Activated CD4-positive, alpha-beta T cell treated with anti-CD3 and anti-CD28 coated beads, Interleukin-2, Interleukin-4, amounts not matched to agents 100 ng/mL and 50 ng/mL, durations not matched to agents 16 hours and 8 hours (primary cell): ENCODE measurements at places on chromosomes 12 and 14.
A peak's percentile ranks its signal among the peaks of the same experiment; 100 is the strongest.

GRCh38 chr14:106842687-106843086, 1316.3 kb downstream of the TMEM121 start:
- no peak for DNase-seq

- DNase-seq: no peak
Observed at GRCh38 chr12:75196865-75197264, 12.8 kb downstream of the KCNC2 start.

- no peak for DNase-seq
Observed at GRCh38 chr14:22796087-22796707, 19.0 kb downstream of the SLC7A7 start.

DNA sequence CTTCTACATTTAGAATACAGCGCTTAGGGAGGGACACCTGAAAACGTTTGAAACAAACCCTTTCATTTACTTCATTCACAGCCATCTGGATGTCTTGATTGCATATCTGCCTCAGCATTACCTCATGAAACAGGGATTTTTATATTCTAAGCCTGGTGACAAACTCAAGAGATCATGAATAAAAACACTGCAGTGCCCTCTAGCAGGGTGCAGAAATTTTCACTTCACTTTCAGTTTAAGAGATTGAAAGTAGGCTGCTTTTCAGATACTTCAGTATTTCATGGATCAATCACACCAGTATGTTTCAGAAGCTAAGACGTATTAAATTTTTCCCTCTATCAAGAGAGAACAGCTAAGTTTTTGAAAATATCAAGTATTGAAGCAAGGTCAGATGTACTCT, 467.8 kb downstream of the MDGA2 start:
- no peak for DNase-seq

GRCh38 chr12:62288328-62288727, 28.1 kb downstream of the USP15 start:
- DNase-seq: no peak

- DNase-seq: no peak
Observed at GRCh38 chr12:8014836-8015235, 17.7 kb upstream of the FOXJ2 start.

GRCh38 chr12:85448548-85449139, 168.6 kb downstream of the ALX1 start:
- DNase-seq: no peak

- DNase-seq: no peak
Observed at GRCh38 chr14:56005191-56006053, 112.8 kb upstream of the PELI2 start.

DNA sequence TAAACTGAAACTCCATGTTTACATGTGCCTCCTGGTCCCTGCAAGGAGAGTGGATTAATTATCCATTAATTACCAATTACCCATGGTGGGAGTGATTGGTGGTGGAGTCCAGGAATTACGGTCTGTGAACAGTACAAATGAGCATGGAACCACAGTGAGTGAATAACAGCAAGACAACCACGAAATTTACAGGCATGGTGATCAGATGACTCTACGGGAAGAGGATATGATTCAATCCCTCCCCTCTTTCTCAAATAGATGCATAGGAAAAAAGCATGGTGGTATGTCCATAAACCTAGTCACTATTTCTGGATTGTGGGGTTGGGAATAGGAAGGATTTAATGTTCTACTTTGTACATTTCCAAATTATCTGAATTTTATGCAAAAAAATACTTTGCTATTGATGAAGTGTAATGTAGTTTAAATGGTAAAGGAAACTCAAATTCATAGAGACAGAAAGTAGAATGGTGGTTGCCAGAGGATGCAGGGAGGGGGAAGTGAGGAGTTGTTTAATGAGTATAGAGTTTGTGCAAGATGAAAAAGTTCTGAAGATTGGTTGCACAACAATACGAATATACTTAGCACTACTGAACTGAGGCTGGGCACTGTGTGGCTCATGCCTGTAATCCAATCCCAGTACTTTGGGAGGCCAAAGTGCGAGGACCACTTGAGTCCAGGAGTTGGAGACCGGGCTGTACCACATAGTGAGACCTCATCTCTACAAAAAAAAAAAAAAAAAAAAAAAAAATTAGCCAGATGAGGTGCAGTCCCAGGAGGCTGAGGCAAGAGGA, 41.2 kb upstream of the C12orf75 start:
- DNase-seq: no peak

GRCh38 chr12:752695-753610, 574 bp downstream of the WNK1 start:
- no peak for DNase-seq

GRCh38 chr12:52670961-52671360, 9.2 kb downstream of the KRT1 start:
- DNase-seq: no peak

DNA sequence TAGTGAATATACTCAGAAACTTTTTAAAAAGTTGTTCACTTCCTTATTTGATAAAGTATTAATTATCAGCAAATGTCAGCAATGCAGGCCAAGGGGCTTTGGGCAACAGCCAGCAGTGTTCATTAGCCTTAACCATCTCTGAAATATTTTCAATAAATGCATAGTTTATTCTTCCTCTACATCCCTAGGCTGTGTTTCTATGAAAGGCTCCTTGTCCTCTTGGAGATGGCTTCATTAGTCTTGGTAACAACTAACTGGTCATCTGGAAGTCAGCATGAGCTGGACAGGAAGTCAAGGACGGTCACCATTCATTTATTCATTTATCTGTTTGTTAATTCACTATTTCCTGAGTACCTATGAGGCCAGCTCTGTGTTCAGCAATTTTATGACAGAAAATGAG, 124.0 kb upstream of the TMEM132D start:
- no peak for DNase-seq

DNA sequence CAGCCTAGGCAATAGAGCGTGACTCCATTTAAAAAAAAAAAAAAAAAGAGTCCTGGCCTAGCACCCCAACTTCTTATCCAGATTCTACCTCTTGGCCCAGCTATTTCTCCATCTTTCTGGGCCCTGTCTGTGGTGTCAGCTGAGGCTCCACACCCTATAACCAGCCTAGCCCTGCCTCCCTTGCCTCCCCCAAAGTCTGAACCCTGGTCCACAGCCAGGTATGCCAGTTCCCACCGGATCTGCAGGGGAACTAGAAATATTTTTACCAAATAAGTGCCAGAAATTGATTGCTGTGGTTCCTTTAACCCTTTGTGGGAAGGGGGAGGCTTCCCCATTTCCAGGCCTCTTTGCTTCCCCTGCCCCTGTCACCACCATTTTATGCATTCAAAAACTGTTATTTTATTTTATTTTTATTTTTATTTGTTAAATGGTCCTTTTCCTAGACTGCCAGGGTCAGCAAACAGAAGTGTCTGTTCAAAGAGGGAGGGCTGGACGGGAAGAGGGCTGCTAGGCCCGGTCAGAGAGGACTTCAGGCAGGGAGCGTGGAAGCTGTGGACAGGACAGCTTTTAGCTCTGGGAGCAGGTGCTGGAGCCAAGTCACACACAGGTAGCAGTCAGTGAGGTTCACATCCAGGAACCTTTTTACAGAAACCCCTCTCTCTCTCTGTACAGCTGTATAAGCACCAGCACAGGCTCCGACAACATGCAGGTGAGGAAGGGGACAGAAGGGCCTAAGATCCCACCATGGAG, 23.2 kb downstream of the TTC9 start:
- DNase-seq: no peak

DNA sequence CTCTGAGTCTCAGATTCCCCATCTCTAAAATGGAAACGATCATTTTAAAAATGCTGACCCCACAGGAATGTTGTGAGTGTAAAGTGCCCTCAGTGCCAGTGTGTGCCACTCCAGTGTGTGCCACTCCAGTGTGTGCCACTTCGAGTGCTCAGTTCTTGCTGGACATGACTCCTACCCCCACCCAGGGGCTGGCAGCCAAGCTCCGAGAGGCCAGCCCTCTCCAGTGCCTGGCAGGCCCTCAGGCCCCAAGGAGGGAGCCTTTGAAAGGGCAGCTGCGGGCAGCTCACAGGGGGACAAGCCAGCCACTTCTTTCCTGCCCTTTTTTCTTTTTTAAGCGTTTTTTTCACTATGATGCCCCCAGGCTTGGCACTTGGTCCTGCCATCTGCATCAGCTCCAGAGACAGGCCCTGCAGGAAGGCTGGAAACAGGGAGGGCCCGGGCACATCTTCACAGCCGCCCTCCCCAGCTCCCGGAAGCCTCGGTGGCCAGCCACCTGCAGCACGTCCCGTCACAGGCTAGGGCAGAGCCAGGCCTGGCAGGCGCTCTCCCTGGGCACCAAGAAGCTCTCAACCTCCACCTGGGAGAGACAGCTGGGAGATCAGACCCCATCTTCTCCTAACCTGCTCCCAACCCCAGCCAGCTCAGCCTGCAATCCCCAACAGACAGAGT, 29.8 kb downstream of the NCOR2 start:
- DNase-seq: no peak

- DNase-seq: no peak
Observed at GRCh38 chr14:22726012-22726411, 40.5 kb upstream of the OXA1L start.

DNA sequence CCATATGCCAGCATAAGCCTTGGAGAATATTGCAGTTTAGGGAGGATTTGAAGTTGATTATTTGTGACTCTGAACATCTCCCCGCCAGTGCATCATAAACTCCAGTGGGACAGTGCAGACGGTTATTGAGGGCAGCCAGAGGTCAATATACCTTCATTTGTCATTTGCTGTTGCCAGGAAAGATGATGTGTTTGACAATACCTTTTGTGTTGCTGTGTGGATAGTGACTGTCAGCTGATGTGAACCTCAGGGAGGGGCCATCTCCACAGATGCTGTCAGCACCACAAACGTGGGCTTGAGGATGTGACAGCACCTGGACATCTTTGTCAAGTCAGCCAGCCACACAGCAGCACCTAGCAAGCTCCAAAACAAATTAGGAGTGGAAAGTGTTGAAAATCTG, 11.5 kb downstream of the CCDC198 start:
- DNase-seq: no peak

- DNase-seq: peak; percentile 19
Observed at GRCh38 chr14:34872822-34873588, 2.2 kb downstream of the BAZ1A start.

GRCh38 chr14:65101631-65102440, 481 bp downstream of the MAX start:
- no peak for DNase-seq

DNA sequence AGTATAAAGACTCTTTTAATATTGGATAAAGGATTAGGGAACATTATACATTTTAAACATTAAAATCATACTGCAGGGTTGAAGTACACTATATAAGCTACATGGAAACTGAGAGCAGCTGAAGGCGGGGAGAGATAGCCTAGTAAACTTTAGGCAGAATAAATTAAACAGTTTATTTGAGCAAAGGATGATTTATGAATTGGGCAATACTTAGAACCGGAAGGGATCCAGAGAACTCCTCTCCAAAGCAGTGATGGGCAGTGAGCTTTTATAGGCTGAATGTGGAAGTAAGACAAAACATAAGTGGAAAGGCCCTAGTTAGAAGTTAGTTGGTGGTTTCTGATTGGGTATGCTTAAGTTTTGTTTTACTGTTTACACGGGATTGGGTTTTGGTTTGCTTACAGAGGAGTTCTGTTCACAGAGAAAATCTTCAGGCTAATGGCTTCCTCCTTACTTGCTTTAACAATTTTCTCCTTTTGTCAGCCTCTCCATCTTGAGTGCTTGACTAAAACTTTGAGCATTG, 18.9 kb downstream of the LEMD3 start:
- DNase-seq: no peak

- no peak for DNase-seq
Observed at GRCh38 chr12:62481843-62482540, 15.4 kb downstream of the MON2 start.

DNA sequence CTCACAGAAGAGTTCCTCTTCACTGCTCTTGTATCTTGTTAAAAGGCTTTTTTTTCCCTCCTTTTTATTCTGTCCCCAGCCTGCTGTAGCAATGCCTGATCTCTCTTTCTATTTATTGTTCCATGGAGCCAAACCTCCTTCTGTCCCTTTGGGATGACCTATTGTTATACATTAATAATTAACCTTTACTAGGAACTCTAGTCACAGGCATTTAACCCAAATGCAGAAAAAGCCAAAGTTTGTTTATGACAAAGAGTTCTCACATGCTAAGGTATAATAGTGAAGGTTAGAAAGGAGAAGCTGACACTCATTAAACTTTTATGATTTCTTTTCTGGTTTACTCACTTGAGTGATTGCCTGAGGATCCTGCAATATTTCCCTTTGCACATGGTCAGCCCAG, 535.8 kb downstream of the NRXN3 start:
- DNase-seq: no peak

DNA sequence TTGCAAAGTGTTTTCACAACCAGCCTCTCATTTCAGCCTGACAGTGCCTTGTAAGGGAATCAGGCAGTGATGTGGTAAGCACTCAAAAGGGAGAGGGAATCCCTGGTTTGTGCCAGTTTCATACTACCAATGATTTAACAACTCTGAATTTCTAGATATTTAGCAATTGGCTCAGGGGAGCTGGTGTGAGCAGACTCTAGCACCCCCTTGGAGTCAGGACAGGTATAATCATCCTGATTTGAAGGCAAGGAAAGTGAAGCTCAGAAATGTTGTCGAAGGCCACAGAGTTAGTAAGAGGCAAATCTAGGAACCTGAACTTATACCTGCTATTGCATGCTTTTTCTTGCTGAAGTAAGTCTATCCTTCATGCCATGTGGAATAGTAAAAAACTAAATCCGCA, 63.1 kb upstream of the DACT1 start:
- no peak for DNase-seq

DNA sequence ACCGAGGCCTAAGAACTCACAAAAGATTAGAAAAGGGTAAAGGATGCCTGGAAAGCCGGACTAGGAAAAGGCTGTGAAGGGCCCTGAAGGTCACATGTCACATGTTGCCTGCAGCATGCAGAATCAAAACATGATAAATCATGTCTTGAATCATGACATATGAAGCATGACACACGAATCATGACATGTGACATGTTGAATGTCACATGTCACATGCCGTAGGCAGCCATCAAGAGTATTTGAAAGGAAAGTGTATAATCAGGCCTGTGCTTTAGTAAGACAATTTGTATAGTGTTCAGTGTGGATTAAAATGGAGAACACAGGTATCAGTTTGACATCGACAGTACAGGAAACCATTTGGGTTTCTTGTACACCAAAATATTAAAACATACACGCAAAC, 30.8 kb downstream of the IFNG-AS1 start:
- no peak for DNase-seq

DNA sequence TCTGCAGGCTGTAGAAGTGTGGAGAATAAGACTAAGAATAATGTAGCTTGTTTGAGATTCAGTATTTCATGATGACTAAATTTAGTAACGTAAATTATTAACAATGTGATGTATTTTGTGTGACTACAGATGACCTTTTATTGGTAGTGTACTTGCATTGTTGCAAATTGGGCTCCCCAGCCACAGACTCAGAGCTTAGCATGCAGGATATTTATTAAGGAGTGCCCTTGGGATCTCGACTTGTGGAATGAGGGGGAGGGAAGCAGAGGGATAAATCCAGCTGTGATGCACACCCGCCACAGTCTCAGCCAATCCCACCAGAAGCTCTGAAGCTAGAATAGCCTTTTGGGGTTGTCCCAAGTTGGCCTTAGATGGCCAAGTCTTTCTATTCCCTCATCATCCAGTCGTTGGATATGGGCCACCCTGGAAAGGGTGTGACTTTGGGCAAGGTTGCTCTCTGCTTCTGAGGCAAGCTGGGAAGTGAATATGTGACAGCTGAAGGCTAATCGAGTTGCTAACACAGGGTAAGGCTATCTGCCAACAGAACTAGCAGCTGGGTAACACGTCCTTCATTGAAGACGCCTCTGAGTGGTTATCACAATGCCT, 42.1 kb upstream of the USP44 start:
- no peak for DNase-seq

GRCh38 chr12:34399631-34400410, 377.5 kb downstream of the ALG10 start:
- DNase-seq: no peak
